Uterus (tissue), 4 donors: ENCODE measurements at places on chromosomes 5 and 9. TPM values are rescaled to one million over a fixed set of nuclear protein-coding genes. Genes with fewer than 3 reads are reported as not detected.

The ARL14EPL gene
- total RNA-seq: not detected

DNA sequence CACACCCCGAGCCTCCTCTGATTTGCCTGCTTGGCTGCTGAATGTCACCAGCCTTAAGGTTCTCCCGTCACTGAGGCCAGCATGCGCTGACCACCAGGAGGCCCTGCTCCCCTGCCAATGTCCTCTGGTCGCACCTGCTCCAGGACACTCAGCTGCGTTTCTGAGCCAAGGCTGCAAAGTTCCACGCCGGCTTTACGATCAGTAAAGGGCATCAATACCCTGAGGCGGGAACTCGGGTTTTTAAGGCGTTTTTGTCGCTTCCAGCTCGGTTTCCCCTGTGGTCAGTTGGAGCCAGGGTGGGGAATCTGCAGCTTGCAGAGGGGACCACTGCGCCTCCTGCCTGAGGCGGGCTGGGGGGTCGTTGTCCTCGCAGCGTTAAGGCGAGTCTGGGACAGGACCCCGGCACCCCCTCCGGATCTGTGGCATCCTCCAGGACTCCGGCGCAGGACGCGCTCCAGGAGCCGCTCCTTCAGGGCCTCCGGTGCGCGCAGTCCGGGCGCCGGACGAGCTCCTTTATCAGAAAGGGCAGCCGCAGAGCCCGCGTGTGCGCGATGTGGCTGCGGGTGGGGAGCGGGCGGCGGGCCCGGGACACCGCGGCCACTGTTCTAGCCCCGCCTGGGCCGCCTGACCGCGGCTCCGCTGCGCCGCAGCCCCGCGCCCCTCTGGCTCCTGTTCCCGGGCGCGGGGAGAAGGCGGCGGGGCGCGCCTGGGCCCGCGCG, 24.1 kb upstream of the FLT4 start:
- no peak for DNase-seq
- no peaks in the 10 kb centered on the region for H3K36me3 ChIP-seq
- H3K4me3 ChIP-seq: no peak overlapping the region
- H3K27ac ChIP-seq: no peak overlapping the region
- H3K4me1 ChIP-seq: no peaks in the 10 kb centered on the region

GRCh38 chr9:134461426-134461982, 135.2 kb downstream of the RXRA start:
- peaks cover 6% of the 10 kb centered on the region for H3K4me1 ChIP-seq
- no peaks in the 10 kb centered on the region for H3K36me3 ChIP-seq
- no peak overlapping the region for H3K4me3 ChIP-seq
- no peak overlapping the region for H3K27ac ChIP-seq

The C5orf58 gene
- total RNA-seq: not detected

The NPR2 gene
- total RNA-seq: 36.9 TPM

The F12 gene
- 7.6 TPM for total RNA-seq

- H3K4me3 ChIP-seq: no peak overlapping the region
- H3K27me3 ChIP-seq: no peaks in the 10 kb centered on the region
- no peaks in the 10 kb centered on the region for H3K36me3 ChIP-seq
- H3K27ac ChIP-seq: peak overlapping the region; percentile 78
These were observed 82.9 kb downstream of the TMEM252 start for GRCh38 chr9:68457803-68458202.

GRCh38 chr5:37881359-37881758, 41.5 kb upstream of the GDNF start:
- no peak overlapping the region for H3K4me3 ChIP-seq
- no peak overlapping the region for H3K27ac ChIP-seq
- DNase-seq: no peak
- no peaks in the 10 kb centered on the region for H3K4me1 ChIP-seq

- no peaks in the 10 kb centered on the region for H3K27me3 ChIP-seq
- H3K4me1 ChIP-seq: no peaks in the 10 kb centered on the region
- H3K27ac ChIP-seq: no peak overlapping the region
- no peak for DNase-seq
These were observed 148.3 kb downstream of the ESM1 start for GRCh38 chr5:54837093-54837492.

The MRPL22 gene
- 39.2 TPM for total RNA-seq

- peak overlapping the region; percentile 68 for H3K4me3 ChIP-seq
- DNase-seq: no peak
- H3K4me1 ChIP-seq: peaks cover 4% of the 10 kb centered on the region
These were observed 494 bp downstream of the CDKN2AIPNL start for GRCh38 chr5:134411228-134411545.

DNA sequence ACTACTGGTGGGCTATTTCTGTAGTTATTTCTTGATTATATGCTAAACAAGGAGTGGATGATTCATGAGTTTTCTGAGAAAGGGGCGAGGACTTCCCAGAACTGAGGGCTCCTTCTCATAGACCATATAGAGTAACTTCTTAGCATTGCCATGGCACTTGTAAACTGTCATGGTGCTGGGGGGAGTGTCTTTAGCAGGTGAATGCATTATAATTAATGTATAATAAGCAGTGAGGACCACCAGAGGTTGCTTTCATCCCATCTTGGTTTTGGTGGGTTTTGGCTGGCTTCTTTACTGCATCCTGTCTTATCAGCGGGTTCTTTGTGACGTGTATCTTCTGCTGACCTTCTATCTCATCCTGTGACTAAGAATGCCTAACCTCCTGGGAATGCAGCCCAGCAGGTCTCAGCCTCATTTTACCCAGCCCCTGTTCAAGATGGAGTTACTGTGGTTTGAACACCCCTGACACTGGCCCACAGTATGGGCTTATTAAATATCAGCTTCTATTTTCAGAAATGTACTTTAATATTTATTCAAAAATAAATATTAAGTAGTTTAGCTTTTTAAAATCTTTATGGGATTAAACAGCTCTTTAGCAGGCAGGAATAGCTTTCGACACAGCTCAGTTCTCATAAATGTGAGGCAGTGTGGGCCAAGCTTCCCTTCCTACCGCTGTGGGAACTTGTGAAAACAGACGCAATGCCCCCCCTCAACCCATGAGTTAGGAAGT, 44.4 kb downstream of the GALNT12 start:
- H3K27me3 ChIP-seq: no peaks in the 10 kb centered on the region
- no peak overlapping the region for H3K4me3 ChIP-seq
- no peak for DNase-seq
- no peak overlapping the region for H3K27ac ChIP-seq
- no peaks in the 10 kb centered on the region for H3K36me3 ChIP-seq
